ENCODE measurements at places on chromosomes 1 and 21.

DNA sequence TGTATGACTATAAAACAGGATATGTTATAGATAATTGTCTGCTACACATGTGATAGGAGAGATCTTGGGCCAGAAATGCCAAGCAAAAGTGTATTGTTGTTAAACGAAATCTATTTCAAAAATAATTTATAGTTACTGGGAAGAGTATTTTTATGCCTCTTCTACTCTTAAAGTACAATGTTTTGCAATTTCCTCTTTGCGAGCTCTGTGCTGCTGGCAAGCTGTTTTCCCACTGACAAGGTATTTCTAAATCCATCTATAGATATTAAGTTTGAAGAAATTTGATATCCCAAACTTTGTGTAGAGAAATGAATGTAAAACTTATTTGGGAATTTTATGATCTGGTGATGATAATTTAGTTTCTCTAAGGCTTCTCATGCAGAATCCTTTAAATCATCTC, 63.3 kb upstream of the PTGFR start:
- no peak for DNase-seq

GRCh38 chr1:165856021-165856420, 28.6 kb downstream of the UCK2 start:
- DNase-seq, result no peak

DNA sequence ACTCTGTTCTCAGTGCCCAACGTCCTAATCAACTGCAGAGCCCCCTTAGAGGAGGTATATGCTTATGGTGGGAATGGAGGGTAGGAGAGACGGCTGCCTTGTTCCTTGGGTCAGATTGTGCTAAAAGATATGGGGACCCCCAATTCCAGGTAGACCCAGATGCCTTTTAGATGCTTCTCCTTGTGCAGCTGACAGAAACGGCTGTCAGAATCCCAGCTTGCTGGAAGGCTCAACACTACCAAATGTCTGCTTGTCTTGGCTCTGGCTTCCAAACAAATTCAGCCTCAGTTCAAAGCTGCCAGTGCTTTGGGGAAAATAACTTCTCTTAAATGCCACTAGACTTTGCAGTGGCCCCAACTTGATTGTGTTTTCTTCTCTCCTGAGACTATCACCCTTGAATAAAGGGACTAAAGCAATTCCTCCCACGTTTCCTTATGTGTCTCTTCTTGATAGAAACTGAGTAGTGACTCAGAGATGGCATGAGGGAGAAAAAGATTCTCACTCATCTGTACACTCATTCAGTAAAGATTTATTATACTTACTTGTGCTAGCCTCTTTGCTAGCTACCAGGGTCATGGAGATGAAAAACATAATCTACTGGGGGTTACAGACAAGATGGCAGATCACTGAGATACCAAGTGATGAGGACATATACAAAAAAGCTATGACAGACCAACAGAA, 3.4 kb upstream of the RNF19B start:
- DNase-seq, result no peak

DNA sequence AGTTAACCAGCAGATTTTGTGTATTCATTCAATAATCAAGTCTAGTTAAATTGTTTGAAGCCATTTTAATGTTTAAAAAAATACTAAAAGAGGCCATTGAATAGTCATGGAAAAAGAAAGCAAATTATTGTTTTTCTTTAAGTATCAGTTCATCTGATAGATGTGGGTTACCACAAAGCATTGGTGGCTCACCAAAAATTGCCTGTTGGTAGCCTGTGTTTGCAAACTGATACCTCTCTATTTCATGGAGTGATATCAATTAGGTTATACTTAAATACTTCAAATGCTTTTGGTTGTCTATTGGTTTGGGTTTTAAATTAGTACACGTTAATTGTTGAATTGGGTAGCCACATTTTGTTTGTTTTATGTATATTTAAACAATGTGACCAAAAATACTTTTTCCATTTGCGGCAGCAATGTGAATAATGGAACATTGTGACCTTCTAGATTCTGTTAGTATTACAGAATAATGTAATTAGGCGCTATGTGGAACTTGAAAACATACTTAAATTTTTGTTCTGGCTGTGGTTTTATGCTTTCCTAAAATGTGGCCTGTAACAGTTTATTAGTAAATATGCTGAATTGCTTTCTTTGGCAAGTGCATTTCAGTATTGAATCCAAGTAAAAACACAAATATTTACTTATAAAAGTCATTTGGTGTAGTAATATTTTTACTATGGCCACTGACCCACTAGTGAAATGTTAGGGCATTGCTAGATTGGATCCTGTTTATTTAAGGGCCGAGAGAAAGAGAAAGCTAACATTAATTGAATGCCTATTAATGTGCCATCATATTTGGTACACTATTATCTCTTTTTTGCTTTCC, 37.1 kb upstream of the NBL1 start:
- DNase-seq, result no peak

GRCh38 chr1:22883406-22883805, 89.3 kb downstream of the LACTBL1 start:
- DNase-seq, result no peak

DNA sequence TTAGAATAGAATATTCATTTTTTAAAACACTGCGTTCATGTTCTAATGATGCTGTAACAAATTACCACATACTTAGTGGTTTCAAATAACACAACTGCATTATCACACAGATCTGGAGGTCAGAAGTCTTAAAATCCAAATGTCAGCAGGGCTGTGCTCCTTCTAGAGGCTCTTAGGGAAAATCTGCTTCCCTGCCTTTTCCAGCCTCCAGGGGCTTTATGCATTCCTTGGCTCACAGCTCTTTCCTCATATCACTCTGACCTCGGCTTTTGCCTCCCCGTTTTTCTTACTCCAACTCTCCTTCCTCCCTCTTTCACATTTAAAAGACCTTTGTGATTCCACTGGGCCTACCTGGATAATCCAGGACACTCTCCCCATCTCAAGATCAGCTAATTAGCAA, 18.6 kb upstream of the FMN2 start:
- no peak for DNase-seq

DNA sequence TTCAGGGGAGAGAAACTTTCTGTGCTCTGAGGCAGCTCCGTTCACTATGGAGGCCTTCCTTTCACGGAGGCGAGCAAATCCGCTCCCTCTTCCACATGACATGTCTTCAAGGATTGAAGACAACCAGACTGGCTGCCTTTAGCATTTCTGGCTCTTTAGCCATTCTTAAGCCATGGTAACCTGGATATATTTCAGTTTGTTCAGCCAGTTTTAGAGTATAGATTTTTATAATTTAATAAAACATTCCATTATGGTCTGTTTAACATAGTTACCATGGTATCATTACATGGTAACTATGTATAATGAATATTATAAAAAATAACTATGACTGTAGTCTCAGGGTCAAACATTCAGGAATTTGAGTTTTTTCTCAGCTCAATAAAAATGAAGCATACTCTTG, 54.2 kb upstream of the NFIA start:
- no peak for DNase-seq

DNA sequence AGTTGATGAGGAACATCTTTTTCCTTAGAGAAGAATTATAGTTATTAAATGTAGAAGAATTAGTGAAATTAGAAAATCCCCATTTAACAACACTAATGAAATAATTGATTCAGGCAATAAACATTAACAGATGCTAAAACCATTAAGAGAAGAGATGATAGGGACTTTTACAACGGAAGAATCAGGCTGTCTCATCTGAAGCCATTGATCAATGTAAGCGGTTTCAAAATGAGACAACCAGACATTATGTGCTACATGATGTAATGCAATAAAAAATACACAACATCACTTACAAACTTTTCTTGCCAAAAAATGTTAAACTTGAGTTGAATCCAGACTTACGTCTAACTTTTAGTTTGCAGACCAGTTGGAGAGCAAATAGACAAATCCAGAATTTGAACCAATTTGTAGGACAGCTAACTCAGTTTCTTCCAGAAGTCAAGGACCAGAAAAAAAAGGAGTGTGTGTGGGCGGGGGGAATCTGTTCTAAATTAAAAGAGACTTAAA, 165.4 kb upstream of the DPT start:
- no peak for DNase-seq

DNA sequence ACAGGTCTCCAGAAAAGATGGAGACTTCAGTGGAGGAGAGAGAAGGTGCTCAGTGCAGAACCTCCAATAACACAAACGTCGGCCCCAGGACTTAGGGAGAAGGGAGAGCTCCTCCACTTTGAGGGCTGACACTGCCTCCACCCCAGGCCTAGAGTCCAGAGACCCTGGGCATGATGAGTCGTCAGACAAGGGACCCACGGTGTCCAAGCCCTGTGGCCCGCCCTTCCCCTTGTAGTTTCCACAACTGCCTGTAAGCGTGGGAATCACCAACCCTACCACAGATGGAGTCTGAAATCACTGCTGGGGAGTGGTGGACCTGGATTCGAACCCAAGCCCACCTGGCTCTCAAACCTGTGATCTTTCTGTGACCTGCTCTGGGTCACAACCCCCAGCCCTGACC, 281.1 kb downstream of the NPHP4 start:
- DNase-seq, result no peak

GRCh38 chr1:4778056-4778455, 123.6 kb downstream of the AJAP1 start:
- no peak for DNase-seq

- no peak for DNase-seq
These were observed 16.0 kb downstream of the SLC26A9 start for GRCh38 chr1:205927247-205927646.

- DNase-seq, result no peak
These were observed 77.1 kb downstream of the PAX7 start for GRCh38 chr1:18707696-18708257.

DNA sequence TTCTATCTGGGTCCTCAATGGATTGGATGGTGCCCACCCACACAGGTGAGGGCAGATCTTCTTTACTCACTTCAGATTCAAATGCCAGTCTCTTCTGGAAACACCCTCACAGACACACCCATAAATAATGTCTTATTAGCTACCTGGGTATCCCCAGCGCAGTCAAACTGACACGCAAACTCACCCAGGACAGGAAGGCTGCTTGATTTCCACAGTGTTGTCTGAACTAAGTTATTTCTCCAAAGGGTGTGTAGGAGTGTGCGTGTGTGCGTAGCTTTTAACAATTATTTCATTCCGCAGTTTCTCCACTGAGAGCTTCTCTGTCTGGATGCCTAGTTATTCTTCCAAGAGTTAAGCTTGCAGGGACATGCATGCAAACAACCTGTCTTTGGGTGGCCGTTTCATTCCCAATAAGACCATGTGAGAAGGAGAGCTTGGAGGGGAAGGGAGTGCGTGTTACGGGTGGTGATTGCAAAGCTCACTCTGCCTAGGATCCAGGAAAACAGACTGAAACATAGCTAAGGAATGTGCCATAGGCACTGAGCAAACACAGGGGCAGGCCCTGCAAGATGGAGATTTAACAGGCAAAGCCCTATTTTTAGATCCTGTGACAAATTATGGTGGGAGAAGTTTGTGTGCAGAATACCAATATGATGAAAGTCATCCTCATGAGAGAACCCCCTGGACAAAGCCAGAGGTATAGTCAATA, 269.7 kb downstream of the DYRK1A start:
- no peak for DNase-seq

- DNase-seq, result no peak
These were observed 95.7 kb upstream of the AKT3 start for GRCh38 chr1:243945727-243946126.

- DNase-seq, result no peak
These were observed 24.7 kb upstream of the LRRC47 start for GRCh38 chr1:3821004-3821403.

- DNase-seq, result no peak
These were observed 858.0 kb downstream of the USP25 start for GRCh38 chr21:16587681-16588375.

GRCh38 chr1:150225546-150225945, 10.4 kb downstream of the ANP32E start:
- no peak for DNase-seq

GRCh38 chr1:230170153-230170547, 103.1 kb downstream of the GALNT2 start:
- DNase-seq, result no peak

GRCh38 chr1:75310067-75310466, 175.9 kb downstream of the LHX8 start:
- DNase-seq, result no peak

GRCh38 chr1:206952171-206952570, 5.9 kb upstream of the PIGR start:
- DNase-seq, result no peak

GRCh38 chr1:94031591-94031990, 89.4 kb downstream of the ABCA4 start:
- DNase-seq, result no peak

DNA sequence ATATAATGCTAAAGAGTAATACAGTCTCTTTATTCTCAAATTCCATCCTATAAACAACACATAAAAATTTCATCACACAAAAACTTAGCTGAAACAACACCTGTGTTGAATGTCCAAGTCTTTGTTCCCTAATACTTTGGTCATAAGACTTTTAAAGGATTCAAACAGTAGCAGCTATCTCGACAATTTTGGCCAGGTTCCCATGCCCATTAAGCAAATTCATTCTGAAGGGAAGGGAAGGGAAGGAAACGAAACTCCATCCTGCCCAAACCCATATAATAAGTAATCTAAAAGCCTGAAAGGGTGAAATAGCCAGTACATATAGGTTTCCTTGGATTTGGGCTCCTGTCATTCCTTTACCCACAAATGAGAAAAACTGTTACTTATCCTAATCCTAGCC, 7.5 kb downstream of the IVNS1ABP start:
- no peak for DNase-seq

DNA sequence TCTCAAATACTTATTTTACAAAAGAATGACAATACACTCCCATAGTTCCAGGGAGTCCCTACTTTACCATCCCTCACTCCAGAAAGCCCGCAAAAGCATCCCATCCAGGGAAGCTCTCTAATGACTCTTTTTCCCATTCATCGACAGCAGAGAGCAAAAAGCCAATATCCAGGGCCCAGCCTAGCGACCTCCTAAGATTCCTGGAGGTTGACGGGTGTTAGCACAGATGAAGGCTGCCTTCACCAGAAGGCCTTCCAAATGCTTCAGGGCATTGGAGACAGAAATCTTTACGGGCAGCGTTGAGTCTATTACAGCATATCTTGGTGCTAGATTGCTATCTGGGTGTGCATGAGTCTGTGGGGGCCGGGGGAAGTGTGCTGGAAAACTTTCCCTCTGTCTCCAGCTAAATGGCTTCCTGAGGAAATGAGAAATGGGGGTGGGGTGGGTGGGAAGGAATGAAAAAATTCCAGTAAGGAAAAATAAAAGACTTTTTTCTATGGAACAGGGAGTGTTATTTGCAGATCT, 136.6 kb downstream of the PROX1 start:
- DNase-seq, result no peak

DNA sequence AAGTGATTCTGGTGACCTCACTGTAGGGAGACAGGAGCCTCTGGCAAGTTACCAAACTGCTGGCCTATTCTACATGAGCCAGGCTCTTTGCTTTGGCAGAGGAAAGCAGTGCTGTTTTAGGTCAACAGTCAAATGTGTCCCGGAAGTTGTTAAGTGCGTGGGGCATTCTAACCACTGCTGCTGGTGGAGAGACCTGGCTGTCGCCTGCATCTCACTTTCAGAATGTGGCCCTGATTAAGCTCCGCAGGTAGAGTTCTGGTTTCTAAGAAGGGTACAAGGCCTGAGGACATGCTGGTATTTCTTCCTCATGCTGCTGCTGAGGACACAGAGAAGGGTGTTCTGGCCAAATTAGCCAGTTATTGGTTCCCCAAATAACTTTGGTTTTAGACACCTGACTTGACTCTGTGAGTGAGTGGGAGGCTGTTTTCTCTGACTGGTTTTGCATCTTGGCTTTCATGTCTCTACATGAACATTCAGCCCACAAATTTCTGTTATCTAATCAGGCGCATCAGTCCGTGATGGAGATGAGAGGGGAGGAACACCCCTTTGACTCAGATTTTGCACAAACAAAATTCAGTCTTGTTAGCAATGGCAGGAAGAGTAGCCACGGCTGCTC, 120.8 kb downstream of the LMO4 start:
- DNase-seq, result no peak
